ENCODE measurements at places on chromosomes 2 and 18. TPM values are rescaled to one million over a fixed set of nuclear protein-coding genes. Genes with fewer than 3 reads are reported as not detected.
A peak's percentile ranks its signal among the peaks of the same experiment; 100 is the strongest.

GRCh38 chr2:62406573-62407043 is 99.4 kb downstream of the TMEM17 start:
- DNase-seq = no peak

- DNase-seq = peak; percentile 34
These were observed 298.4 kb downstream of the NDUFA10 start for GRCh38 chr2:239726631-239727181.

DNA sequence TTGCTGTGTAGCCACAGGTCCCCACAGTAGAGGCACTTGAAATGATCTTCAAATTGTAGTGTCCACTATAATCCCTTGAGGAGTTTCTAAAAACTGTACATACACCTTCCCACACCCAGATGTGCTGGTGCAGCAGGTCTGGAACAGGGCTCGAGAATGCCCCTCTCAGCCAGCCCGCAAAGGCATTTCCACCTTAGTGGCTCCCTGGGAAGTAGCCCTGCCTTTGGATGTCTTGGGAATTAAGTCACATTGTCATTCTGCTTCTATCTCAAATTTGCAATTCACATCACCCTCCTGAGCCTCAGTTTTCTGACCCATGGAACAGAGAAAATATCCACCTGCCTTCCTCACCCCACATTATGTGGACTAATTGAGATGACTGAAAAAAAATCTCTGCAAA is 44.3 kb upstream of the TCF7L1 start:
- no peak for DNase-seq

DNA sequence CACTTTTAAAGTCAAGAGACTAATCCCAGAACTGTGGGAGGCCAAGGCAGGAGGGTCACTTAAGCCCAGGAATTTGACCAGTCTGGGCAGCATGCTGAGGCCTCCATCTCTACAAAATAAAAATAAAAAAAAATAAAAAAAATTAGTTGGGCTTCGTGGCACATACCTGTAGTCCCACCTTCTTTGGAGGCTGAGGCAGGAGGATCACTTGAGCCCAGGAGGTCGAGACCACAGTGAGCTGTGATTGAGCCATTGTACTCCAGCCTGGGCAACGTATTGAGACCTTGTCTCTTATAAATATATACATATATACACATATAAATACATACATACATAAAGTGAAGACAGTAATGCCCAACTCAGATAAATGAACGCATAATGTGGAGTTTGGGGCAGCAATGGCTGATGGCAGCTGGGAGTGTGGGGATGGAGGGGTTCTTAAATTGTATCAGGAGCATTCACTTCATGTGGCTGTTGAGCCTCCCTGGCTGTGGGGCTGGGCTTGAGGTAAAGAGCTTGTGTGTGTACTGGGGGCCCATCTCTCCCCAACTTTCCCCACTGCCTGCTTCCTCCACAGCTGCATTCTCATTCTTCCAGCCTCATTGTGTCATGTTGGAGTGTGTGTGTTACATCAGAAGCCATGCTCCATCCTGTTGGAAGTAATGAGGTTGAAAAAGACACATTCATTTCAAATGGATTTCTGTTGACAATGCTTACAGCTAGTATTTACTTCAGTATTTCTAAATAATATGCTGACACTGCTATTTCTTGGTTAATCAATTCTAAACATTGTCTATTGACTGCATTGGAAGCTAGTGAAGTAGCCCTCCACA is 96.5 kb upstream of the HS6ST1 start:
- peak; percentile 7 for DNase-seq

Gene MAIP1
- 20.8 TPM for total RNA-seq

DNA sequence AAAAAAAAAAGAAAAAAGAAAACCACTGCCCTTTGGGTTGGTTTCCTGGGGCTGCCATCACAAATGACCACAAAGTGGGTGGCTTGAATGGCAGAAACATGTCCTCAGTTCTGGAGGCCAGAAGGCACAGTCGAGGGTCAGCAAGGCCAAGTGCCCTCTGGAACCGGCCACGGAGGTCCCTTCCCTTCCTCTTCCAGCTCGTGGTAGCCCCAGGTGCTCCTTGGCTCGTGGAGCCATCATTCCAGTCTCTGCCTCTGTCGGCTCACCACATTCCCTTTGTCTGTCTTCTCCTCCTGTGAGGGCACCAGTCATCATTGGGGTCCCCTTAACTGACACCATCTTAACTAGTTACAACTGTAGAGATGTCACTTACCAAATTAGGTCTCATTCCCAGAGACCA is 8.5 kb upstream of the NFATC1 start:
- DNase-seq = no peak
